Left ventricle myocardium inferior (tissue), 1 donor: ENCODE measurements at places on chromosomes 7 and 10. TPM values are rescaled to one million over a fixed set of nuclear protein-coding genes. Genes with fewer than 3 reads are reported as not detected.

Gene CYP2W1
- not detected for total RNA-seq

Gene FKBP9
- 112 TPM for total RNA-seq

Gene NACAD
- 3.8 TPM for total RNA-seq

Gene GRM8
- total RNA-seq = 0.69 TPM

Gene ANLN
- total RNA-seq = 2.1 TPM

Gene CALML3
- not detected for total RNA-seq

Gene DLD
- 342 TPM for total RNA-seq

Gene ZNF425
- total RNA-seq = 0.58 TPM

Gene STN1
- 30.7 TPM for total RNA-seq

Gene UPP1
- total RNA-seq = 19.8 TPM

Gene ZCWPW1
- 4.6 TPM for total RNA-seq

Gene ZNF467
- total RNA-seq = 5.2 TPM

Gene CHST3
- 18.0 TPM for total RNA-seq

Gene DRGX
- total RNA-seq = not detected

Gene CUZD1
- 0.16 TPM for total RNA-seq

Gene FFAR4
- total RNA-seq = 0.08 TPM
